ENCODE measurements at places on chromosomes 4 and X.

GRCh38 chr4:47334652-47335051 is 128.8 kb downstream of the COMMD8 start:
- DNase-seq = no peak

DNA sequence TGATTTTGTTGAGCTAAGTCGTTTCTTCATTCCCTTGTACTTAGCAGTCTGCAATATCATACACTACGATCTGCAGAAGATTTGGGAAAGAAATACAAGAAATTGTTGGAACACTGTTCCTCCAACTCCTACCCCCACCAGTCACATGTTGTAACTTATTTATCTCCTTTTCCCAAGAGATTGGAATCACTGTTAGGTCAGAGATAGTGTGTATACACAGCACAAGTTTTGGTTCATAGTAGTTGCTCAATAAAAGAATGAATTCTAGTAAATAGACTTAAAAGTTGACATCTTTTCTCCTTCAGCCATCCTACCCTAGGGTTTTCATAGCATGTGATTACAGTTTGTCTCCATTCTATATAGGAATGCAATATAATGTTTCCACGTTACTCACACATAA is 68.8 kb downstream of the ARFIP1 start:
- DNase-seq = no peak

DNA sequence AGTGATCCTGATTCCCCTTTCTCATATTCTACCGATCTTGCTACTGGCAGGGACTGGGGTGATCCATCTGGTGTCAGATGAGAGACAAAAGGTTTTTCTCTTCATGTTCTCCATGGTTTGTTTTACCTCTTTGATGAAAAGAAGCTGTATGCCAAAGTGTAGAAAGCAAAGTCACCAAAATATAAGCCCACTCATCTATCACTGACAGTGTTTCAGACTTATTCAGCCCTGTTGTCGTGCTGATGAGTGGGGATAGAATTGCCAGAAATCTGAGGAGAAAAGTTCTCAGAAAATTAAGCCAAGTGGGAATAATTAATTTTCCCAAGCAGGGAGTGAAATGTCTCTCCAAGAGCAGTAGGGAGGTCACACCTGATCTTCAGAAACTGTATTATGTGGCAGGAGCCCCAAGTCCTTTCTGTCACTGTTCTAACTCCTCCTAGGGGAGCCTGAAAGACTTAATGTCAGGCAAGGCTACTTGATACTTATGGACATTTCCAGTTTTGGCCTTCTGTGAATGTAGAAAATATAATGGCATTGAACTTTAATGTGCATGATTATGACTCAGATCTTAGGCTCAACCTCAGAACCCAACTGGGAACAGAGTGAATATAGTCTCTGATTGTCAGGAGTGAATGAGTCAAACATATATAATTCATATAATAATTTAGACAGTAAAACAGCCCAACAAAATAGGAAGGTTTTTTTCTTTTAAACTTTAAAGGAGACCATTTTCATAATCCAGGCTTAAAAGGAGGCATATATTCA is 298.1 kb downstream of the ANKRD50 start:
- DNase-seq = no peak

DNA sequence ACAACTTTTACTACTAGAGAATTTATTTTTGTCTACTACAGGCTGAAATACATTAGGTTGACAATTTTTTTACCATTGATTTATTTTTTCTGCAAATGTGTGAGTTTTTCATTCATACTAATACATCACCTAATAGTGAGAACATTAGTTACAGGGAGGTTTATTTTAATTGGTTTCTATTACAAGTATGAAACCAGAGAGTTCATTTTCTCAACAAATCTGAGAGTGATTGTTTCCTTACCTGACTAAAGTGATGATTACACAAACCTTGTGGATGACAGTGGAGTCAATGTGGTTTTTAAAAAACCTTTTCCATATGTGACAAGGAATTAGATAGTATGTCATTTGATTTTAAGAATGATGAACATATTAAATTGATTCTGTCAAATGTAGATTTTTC is 227.4 kb downstream of the PALLD start:
- DNase-seq = no peak
